SK-MEL-5 (cell line): ENCODE measurements at places on chromosomes 3 and 15. TPM values are rescaled to one million over a fixed set of nuclear protein-coding genes. Genes with fewer than 3 reads are reported as not detected.

BCHE gene
- total RNA-seq: 68.8 and 78.1 TPM in 2 replicates

MORC1 gene
- 0.11 TPM in 1 of 2 replicates, not detected in the other for total RNA-seq

ALDH1L1 gene
- 0.19 and 1.1 TPM in 2 replicates for total RNA-seq

DPPA2 gene
- total RNA-seq: not detected in 2 replicates

GXYLT2 gene
- total RNA-seq: 18.2 and 27.2 TPM in 2 replicates

TIMP4 gene
- not detected in 2 replicates for total RNA-seq

GRCh38 chr3:24678021-24678420, 183.4 kb upstream of the THRB start:
- DNase-seq: no peak

DNA sequence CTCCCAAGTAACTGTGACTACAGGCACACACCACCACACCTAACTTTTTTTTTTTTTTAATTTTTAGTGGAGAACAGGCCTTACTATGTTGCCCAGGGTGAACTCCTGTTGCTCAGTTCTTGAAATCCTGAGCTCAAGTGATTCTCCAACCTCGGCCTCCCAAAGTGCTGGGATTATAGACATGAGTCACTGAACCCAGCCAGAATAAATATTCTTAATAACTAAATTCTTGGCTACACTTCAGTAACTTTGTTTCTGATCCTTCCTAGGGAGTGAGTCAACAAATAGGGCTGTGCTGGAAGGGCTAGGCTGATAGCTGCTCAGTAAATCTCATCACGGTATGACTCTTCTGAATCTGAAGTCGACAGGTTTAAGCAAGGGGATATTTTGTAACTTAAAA, 56.6 kb downstream of the P3H2 start:
- DNase-seq: no peak

DNA sequence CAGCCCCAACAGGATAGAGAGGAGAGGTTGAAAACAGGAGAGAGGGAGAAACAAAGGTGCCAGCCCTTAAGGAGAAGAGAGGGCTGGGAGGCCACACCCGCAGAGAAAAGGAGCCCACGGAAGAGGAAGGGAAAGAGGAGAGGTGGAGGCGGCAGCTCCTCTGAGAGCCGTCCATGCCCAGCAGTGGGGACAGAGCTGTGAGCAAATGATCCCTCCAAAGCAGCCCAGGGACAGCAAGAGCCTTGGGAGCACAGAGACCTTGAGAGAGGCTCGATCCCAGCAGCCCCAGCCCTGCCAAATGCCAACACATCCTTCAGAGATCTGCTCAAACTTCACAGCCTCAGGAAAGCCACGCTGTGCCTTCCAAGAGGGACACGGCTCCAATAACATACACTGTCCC, 66.7 kb upstream of the CORO2B start:
- no peak for DNase-seq

- DNase-seq: no peak
These were observed 70.0 kb downstream of the NLGN1 start for GRCh38 chr3:173467501-173467900.

GRCh38 chr3:16404349-16404895, 109.1 kb downstream of the RFTN1 start:
- no peak for DNase-seq

- no peak for DNase-seq
These were observed 369.2 kb upstream of the IL12A start for GRCh38 chr3:159619341-159619885.

GRCh38 chr15:98541519-98541918, 106.8 kb upstream of the IGF1R start:
- no peak for DNase-seq

DNA sequence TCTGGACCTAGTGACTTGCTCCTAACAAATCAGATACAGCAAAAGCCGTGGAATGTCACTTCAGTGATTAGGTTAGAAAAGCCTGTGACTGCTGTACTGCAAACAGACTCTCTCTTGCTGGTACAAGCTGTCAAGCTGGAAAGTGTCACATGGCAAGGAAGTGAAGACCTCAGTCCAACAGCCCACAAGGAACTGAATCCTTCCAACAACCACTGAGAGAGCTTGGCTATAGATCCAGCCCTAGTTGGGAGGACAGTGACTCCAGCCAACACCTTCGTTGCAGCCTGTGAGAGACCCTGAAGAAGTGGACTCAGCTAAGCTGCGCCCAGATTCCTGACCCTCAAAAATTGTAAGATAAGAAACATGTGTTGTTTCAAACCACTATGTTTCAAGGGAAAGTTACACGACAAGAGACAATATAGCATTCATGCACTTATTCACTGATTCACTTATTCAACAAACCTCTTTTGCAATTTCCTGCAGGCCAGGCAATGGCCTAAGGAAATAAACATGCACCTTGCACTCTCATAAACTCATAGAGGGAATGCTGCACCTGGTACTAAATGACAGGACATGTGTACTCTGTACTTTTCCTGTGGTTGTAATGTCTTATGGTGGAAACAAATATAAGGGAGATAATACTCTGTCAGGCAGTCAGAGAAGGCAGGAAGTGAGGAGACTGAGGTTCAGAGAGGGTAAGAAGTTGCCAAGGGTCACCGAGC, 142.9 kb downstream of the CADPS start:
- DNase-seq: no peak

- DNase-seq: no peak
These were observed 22.8 kb downstream of the SLC12A6 start for GRCh38 chr15:34314491-34315490.

GRCh38 chr15:37880009-37880834, 54.2 kb upstream of the TMCO5A start:
- peak; percentile 45 for DNase-seq

DNA sequence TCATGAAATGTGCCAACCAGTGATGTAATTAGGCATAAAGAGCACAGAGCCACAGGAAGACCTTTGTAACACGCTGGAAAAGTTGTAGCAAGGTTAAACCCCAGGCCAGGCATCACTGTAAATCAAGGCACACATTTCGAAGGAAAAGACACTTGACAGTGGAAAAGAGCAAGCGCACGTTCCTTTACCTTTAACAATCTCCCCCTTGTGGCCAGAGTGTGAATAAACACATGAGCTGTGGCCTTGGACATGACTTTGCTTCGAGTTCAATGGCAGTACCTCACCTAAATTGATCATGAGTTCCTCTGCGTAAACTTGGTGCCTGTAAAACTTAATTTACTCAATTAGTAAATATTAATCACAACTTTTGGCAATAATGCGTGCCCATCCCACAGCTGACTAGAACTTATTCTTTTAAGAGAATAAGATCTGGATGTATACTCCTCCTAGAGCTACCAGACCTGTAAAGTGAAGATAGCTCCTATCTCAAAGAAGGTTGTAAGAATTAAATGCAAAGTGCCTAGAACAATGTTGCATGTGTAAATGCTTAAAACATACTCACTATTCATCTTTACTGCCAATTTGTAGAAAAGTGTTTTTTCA, 757.0 kb upstream of the NECTIN3 start:
- peak; percentile 81 for DNase-seq

GRCh38 chr3:108125550-108126071, 34.8 kb upstream of the CD47 start:
- DNase-seq: no peak

DNA sequence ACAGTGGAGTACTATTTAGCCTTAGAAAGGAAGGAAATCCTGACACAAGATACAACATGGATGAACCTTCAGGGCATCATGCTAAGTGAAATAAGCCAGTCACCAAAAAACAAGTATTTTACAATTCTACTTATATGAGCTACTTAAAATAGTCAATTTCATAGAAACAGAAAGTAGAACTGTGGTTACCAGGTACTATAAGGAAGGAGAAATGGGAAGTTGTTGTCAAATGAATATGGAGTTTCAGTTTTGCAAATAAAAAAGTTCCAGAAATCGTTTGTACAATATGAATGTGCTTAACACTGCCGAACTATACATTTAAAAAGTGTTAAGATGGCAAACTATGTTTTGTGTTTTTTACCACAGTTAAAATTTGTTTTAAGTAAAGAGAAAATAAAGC, 26.8 kb downstream of the TRANK1 start:
- DNase-seq: no peak

DNA sequence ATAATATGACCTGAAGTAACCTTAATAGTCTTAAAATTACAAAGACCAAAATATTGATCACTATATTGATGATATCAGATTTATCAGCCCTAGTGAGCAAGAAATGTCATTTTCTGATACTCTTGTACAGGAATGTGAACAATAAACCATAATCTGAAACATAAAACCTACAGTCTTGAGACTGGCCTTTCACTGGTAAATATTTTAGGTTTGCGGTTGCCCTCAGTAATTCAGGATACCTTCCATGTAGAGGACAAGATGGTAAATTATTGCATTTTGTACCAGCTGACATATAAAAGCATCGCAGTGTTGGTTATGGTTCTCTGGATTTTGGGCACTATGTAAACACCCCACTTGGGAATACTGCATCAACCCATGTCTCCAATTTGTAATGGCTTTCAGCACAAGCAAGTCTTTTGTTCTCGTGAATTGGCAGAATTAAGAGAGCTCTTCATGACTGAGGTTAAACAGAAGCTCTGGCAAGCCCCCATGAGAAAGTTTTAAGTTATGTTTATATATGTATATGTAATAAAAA, 128.5 kb downstream of the LMLN start:
- peak; percentile 75 for DNase-seq

- no peak for DNase-seq
These were observed 128.0 kb upstream of the PRICKLE2 start for GRCh38 chr3:64353226-64353625.

GRCh38 chr15:90394748-90395442, 6.9 kb downstream of the IQGAP1 start:
- DNase-seq: peak; percentile 76

GRCh38 chr3:102605153-102605552, 170.3 kb downstream of the ZPLD1 start:
- no peak for DNase-seq

- peak; percentile 68 for DNase-seq
These were observed 36.8 kb upstream of the TSPAN3 start for GRCh38 chr15:77107531-77108355.

DNA sequence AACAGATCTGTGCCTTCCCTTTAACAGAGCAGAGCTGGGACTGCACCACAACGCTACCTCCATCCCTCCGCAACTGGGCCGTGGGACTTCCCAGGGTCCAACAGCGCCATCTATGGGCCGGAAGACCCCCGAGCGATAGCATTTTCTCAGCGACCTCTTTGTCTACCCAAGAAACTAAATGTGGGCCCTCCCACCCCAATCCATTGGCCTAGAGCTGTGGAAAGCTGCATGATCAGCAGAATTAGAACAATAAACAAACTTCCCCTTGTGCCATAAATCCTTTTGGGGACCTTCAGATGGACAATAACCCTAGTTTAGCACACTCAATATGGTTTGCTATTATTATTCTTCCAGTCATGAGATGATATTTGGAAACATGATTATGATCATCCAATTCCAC, 74.8 kb upstream of the NTRK3 start:
- DNase-seq: peak; percentile 81

GRCh38 chr3:153291059-153291685, 129.1 kb downstream of the RAP2B start:
- peak; percentile 83 for DNase-seq

DNA sequence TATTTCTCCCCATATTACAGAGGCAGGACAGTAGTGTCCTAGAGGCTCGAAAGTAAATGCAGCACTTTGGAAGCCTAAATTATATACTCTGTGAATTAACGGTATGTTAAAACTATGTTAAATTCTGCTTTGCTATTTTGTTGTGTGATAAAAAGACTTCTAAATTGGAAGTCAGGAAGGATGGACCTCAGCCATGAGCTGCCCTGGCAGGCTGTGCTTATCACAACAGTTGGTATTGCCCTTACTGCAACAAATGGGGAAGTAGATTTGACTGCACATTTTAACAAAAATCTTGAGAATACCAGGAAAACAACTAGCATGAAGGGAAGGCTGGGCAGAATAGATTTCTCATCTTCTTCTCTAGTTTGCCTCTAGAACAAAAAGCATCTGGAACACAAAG, 706.6 kb downstream of the SI start:
- DNase-seq: no peak

GRCh38 chr3:169822983-169823382, 10.3 kb upstream of the LRRC34 start:
- DNase-seq: no peak

DNA sequence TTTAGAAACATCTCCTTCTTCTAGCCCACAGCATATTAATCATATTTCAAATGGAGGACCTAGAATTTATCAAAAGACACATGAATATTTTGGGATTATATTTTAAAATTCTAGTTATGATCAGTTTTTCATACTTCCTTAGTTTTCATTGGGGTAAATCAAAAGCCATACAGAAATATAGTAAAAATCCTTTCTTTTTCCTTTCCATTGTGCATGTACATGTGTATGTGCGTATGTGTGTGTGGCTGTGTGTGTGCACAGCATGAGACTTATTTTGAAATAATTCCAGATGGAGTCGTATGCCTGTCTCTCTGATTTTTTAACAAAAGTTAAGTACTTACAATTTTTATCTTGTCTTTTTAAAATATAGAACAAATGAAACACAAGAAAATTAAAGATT, 94.5 kb downstream of the ARPP21 start:
- DNase-seq: no peak

GRCh38 chr15:81728726-81729125, 317.1 kb downstream of the MEX3B start:
- no peak for DNase-seq

DNA sequence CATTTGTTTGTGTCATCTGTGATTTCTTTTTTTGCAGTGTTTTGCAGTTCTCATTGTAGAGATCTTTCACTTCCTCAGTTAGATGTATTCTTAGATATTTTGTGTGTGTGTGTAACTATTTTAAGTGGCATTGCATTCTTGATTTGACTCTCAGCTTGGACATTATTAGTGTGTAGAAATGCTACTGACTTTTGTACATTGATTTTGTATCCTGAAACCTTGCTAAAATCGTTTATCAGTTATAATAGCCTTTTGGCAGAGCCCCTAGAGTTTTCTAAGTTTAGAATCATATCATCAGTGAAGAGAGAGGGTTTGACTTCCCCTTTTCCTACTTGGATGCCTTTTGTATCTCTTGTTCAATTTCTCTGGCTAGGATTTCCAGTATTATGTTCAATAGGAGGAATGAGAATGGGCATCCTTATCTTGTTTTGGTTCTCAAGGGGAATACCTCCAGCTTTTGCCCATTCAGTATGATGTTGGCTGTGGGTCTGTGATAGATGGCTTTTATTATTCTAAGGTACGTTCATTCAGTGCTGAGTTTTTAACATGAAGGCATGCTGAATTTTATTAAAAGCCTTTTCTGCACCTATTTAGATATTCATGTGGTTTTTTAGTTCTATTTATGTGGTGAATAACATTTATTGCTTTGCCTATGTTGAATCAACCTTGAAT, 211.7 kb downstream of the MBNL1 start:
- DNase-seq: no peak

DNA sequence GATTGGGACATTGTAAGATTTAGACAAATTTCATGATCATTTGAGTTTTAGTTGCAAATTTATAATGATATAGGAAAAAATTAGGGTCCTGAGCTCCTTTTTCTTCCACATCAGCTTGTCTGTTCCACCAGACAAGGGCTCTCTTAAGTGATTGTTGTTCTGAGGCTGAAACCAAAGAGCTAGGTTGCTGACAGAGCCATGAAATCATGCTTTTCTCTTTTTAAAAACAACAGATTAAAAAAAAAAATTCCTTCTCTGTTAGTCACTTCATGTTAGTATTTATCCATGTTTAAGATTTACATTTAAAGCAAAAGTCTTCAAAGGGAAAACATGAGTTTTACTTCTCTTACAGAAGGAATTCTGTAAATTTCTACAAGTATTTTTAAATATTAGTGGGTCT, 56.8 kb downstream of the ATP2C1 start:
- DNase-seq: no peak
